RPMI7951 (cell line): ENCODE measurements at places on chromosomes 2 and 18. TPM values are rescaled to one million over a fixed set of nuclear protein-coding genes. Genes with fewer than 3 reads are reported as not detected.

OTOS gene
- 1.7 TPM in 1 of 2 replicates, not detected in the other for total RNA-seq

HRH4 gene
- not detected in 2 replicates for total RNA-seq

DNA sequence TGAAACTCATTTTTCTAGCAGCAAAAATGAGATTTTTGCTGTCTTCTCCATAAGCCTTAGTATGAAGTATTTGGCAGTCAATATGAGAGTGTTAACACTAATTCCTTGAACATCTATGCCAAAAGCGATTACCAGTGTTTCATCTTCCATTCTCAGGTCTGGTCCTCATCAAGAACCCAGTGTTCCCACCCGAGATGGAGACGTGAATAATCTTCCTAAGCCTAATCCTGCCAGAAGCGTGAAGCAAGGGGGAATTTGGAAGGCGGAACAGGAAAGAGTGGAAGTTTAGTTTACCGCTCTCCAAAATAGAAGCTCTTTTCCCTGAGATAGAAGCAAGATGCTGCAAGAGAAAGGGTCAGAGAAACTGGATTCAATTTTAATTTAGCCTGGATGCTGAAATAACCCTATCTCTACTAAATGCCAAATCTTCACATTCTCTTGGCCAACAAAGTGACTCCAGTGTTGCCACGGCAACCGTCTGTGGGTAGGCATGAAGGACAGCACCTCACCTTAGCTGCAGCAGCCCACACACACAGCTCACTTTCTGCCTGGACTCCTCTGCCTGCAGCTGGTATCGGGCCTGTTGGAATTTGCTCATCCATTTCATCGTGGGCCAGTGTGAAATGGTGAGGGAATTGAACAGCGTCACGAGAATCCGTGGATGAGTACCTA is 711.1 kb downstream of the CBLN2 start:
- no peak for DNase-seq

GRCh38 chr2:232329716-232330067 is 48.9 kb upstream of the ALPP start:
- DNase-seq, result no peak

- DNase-seq, result no peak
Observed at GRCh38 chr2:23379220-23379695, 5.7 kb upstream of the KLHL29 start.
